PC-9 (cell line): ENCODE measurements at places on chromosomes 2 and 18. TPM values are rescaled to one million over a fixed set of nuclear protein-coding genes. Genes with fewer than 3 reads are reported as not detected.

DSEL gene
- 2.1 and 2.5 TPM in 2 replicates for total RNA-seq

ATIC gene
- total RNA-seq = 285 and 290 TPM in 2 replicates

CD8A gene
- total RNA-seq = 0.28 and 0.45 TPM in 2 replicates

C2orf66 gene
- total RNA-seq = 0.22 TPM in 1 of 2 replicates, not detected in the other

SAG gene
- not detected in 2 replicates for total RNA-seq

ADAM23 gene
- 8.9 and 12.0 TPM in 2 replicates for total RNA-seq

GRB14 gene
- 2.8 and 3.4 TPM in 2 replicates for total RNA-seq

NTSR2 gene
- total RNA-seq = not detected in 2 replicates

ARHGAP25 gene
- not detected in 2 replicates for total RNA-seq

SEH1L gene
- total RNA-seq = 98.3 and 101 TPM in 2 replicates

SIX3 gene
- total RNA-seq = 1.4 TPM in 2 replicates

CYS1 gene
- total RNA-seq = 0.43 and 0.61 TPM in 2 replicates

CROCC2 gene
- not detected in 2 replicates for total RNA-seq

DPY30 gene
- total RNA-seq = 89.6 and 109 TPM in 2 replicates

TLX2 gene
- total RNA-seq = 3.1 and 3.8 TPM in 2 replicates

SPR gene
- 33.6 and 53.1 TPM in 2 replicates for total RNA-seq

TANC1 gene
- 21.2 and 26.0 TPM in 2 replicates for total RNA-seq

MREG gene
- total RNA-seq = 23.0 and 27.5 TPM in 2 replicates

GKN1 gene
- not detected in 2 replicates for total RNA-seq

PLB1 gene
- total RNA-seq = 1.7 and 2.7 TPM in 2 replicates

RGPD3 gene
- total RNA-seq = 0.09 TPM in 1 of 2 replicates, not detected in the other

GPR75 gene
- total RNA-seq = 1.8 and 3.7 TPM in 2 replicates

ADD2 gene
- total RNA-seq = 3.5 and 3.8 TPM in 2 replicates

HES6 gene
- total RNA-seq = 8.4 and 14.3 TPM in 2 replicates

MPHOSPH10 gene
- 16.0 and 26.9 TPM in 2 replicates for total RNA-seq

FAM110C gene
- 20.8 and 21.1 TPM in 2 replicates for total RNA-seq

CAPN14 gene
- total RNA-seq = 0.35 TPM in 2 replicates

LOXHD1 gene
- not detected in 2 replicates for total RNA-seq

CD28 gene
- not detected in 2 replicates for total RNA-seq

NETO1 gene
- total RNA-seq = not detected in 2 replicates

IRS1 gene
- 26.2 and 28.6 TPM in 2 replicates for total RNA-seq

TOGARAM2 gene
- total RNA-seq = 0.44 and 0.45 TPM in 2 replicates

TCF7L1 gene
- total RNA-seq = 2.3 and 2.8 TPM in 2 replicates

ZSWIM2 gene
- total RNA-seq = not detected in 2 replicates

AFG3L2 gene
- 69.4 and 71.1 TPM in 2 replicates for total RNA-seq

SP5 gene
- total RNA-seq = 1.9 and 7.3 TPM in 2 replicates

RIOK3 gene
- 34.1 and 39.9 TPM in 2 replicates for total RNA-seq

ZNF521 gene
- total RNA-seq = not detected in 2 replicates

ANO7 gene
- 6.5 and 8.5 TPM in 2 replicates for total RNA-seq

SPC25 gene
- 20.0 and 20.7 TPM in 2 replicates for total RNA-seq
